ENCODE measurements at places on chromosomes 7 and 10.
A peak's percentile ranks its signal among the peaks of the same experiment; 100 is the strongest.

- no peak for DNase-seq
These were observed 178.5 kb downstream of the TCF7L2 start for GRCh38 chr10:113128450-113129070.

- no peak for DNase-seq
These were observed 203.7 kb downstream of the GRID1 start for GRCh38 chr10:86162696-86163400.

GRCh38 chr7:55369427-55370400 lies 4.6 kb downstream of the LANCL2 start:
- DNase-seq = no peak

DNA sequence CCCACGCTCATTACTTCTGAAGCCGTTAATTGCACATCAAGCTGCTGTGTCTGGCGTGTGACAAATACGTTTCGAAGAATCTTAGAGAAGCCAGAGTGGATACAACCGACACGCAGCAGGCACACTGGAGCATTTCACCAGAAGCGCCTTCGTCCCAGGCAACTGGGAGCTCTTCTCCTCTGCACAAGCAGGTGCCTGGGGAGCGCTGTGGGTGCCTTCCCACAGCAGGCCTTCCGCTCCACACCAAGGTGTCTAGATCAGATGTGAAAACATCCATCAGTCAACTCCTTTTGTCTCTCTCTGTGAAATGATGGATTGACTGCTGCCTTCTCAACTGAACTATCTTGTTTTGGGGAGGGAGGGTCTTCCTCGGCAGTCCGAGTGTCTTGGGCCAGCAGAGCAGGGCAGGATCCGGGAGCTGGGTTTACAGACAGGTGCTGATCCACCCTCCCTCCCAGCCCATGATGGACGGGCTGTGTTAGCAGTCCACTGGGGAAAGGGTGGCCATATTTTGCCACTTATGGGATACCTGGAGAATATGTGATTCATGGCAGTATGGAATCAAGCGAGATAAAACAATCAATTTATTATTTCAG lies 326.3 kb downstream of the TCERG1L start:
- DNase-seq = no peak

DNA sequence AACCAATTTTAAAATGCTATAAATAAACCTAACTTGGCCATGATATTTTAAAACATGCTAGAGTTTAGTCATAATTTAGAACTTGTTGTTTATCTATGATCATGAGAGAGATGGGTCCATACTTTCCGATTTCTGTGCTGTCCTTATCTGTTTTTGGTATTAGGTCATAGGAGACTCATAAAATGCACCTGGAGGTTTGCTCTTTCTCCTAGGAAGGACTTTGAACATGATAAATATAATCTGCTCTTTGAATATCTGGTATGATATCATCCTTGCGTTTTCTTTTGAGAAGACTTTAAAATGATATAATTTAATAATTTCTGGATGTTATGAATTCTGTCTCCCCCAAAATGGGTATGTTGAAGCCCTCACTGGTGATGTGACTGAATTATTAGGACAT lies 9.0 kb upstream of the ANTXRL start:
- no peak for DNase-seq

DNA sequence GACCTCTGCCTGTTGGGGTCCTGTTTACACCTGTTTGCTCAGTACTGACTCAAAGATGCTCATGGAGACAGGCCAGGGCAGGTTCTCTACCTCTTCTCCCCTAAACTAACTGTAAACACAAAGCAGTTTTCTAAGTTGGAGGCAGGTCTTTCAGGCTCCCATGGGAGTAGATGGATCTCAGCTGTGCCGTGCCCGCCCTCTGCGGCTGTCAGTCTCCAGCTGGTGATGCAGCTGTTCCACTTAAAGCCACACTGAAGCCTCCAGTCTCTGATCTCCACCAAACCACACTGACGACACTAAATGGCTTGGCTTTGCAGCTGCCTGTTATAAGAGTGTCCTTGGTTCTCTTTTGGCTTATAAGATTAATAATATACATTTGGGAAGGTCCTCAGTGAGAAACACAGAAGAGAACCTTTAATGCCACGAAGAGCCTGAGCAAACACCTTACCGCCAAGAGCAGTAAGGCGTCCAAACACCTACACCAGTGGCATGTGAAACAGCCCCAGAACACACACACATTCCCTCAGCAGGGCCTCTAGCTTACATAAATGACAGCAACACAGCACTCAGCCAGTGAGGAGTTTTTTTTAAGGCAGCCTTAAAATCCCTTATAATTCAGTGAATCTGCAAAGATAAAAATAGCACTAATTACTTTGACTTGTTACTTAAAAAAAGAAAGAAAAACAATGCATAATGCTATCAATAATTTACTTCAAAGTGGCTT lies 60.4 kb upstream of the KCNIP2 start:
- peak; percentile 23 for DNase-seq

- DNase-seq = no peak
These were observed 1.0 kb downstream of the PFKP start for GRCh38 chr10:3068201-3068967.
